ENCODE measurements at places on chromosomes 7 and 10. TPM values are rescaled to one million over a fixed set of nuclear protein-coding genes. Genes with fewer than 3 reads are reported as not detected.

ANXA8L1 gene
- total RNA-seq: 0.17 TPM

CYP26C1 gene
- total RNA-seq: 0.17 TPM

LDB3 gene
- not detected for total RNA-seq

TUBB8 gene
- not detected for total RNA-seq

SDK1 gene
- 0.20 TPM for total RNA-seq

TBC1D12 gene
- 0.17 TPM for total RNA-seq

ZNF138 gene
- 12.5 TPM for total RNA-seq

RNLS gene
- total RNA-seq: 3.5 TPM

PIK3CG gene
- 55.9 TPM for total RNA-seq

ANKRD61 gene
- total RNA-seq: not detected

ADAMTS14 gene
- not detected for total RNA-seq

EEPD1 gene
- total RNA-seq: 2.3 TPM

PIP4K2A gene
- 179 TPM for total RNA-seq

JCAD gene
- total RNA-seq: 0.20 TPM

NXPH1 gene
- total RNA-seq: not detected

LFNG gene
- total RNA-seq: 115 TPM

CPA2 gene
- not detected for total RNA-seq

ZNF25 gene
- 8.4 TPM for total RNA-seq

AGAP9 gene
- total RNA-seq: 4.3 TPM

BNIP3 gene
- 69.4 TPM for total RNA-seq

FGL2 gene
- total RNA-seq: 10.7 TPM

TRIM50 gene
- not detected for total RNA-seq

ABCA13 gene
- total RNA-seq: 0.06 TPM

ATG9B gene
- 11.6 TPM for total RNA-seq

LRRC61 gene
- 16.6 TPM for total RNA-seq

ERVW-1 gene
- not detected for total RNA-seq

SLC29A4 gene
- total RNA-seq: 1.6 TPM

ATE1 gene
- 27.1 TPM for total RNA-seq

SPOCK2 gene
- total RNA-seq: 371 TPM

BLVRA gene
- total RNA-seq: 29.6 TPM

Data from activated naive CD8-positive, alpha-beta T cell treated with anti-CD3 and anti-CD28 coated beads, Interleukin-2, amount 10 ng/mL, durations not matched to agents 7 days and 5 days (primary cell).